ENCODE measurements at places on chromosomes 11 and 22.

DNA sequence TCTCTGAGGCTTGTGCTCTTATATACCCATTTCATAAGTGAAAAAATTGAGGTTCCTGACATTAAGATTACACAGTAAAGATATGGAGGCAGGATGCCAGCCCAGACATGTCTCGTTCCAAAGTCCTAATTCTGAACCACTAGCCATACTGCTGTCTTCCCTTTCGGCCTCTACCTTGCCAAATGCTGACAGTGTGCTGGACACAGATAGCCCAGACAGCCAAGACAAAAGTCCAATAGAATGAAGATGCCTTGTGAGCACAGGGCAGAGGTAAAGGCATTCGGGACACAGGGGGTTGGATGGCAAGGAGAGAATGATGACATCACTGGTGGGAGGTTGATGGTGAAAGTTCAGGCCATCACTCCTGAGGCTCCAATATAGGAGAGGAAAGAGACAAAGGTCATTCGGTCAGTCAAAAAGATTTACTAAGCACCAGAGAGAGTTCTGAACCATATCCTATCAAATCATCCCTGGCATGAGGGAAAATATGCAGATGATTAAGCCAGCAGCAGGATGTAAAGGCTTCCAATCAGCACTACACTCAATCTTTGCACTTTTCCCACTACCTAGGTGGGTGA lies 174.0 kb upstream of the MTMR2 start:
- DNase-seq, result no peak

DNA sequence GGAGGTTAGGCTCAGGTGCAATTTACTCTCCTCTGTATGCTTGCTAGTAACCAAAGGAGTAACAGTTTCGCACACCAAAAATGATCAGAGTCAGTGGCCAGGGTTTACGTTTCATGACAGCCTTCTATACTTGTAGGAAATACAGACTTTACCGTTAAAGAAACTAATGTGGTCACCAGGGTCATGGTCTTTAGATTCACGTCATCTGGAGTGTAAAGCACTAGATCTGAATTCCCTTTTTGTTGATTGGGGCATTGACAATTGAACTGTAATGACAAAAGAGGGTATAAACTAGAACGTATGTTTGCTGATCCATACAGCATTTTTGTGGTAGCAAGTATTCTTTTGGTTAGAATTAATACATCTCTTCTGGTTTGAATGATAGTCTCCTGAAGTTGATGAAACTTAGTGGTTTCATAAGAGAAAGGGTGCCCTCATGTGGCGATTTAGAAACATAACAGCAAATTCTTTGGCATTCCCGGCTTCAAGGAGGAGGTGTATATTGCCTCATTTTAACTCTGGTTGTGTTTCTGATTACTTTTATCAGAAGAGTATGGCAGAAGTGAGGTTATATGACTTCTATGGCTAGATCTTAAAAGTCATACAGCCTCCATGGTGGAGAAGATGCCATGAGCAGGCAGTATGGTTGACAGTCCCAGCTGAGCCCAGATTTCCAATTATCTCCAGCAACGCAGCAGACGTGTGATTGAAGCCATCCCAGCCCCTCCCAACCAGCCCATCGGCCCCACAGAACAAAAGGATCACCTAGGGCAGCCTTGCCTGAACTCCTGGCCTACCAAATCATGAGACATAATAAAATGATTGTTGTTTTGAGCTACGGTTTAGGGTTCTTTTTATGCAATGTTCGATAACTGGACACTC lies 35.1 kb downstream of the MMP7 start:
- peak; percentile 45 for DNase-seq

- no peak for DNase-seq
Observed at GRCh38 chr11:69361048-69361447, 67.1 kb downstream of the MYEOV start.

DNA sequence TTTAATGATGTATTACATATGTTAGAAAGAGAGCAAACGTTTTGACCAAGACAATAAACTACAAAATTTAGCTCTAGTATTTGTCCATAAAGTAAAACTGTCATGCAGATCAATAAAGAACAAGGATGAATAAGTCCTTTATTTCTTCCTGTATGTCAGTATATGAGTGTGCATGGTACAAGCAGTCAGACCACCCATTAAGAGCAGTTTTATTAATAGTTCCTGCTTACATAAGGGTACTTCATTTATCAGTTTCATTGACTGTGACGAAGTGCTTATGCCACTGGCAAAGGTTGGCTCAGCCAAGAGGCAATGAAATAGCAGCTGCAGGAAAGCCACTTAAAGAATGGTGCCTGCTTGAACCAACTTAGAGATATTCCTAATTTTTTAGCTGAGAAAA lies 913.0 kb upstream of the CNTN5 start:
- DNase-seq, result no peak

DNA sequence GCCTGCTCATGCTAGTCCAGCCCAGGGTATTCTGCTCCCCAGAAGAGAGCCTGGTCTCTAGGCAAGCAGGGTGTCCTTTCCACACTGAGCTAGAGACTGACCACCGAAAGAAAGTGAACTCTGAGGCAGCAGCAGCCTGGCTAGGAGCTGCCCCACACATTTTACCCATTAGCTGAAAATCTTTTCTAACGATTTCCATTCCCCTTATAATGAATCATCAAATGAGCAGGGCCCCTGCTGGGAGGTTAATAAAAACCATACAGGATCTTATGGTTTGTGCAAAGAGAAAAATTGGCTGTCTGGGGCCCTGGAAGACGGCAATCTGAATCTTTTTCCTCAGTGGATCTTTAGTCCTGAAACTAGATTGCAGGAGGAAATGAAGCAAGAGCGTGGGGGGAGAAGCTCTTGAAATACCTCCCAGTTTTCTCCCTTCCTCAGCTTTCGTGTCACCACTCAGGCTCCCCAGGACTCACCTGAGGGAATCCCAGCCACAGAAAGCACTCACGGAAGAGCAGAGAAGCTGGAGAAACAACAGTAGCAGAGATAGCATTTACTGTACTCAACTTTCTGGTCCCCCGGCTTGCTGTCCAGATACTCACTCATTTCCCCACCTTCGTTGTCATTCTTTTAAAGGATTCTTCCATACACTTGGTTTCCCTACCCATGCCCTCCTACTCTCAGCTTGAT lies 74.7 kb upstream of the CD44 start:
- DNase-seq, result no peak

DNA sequence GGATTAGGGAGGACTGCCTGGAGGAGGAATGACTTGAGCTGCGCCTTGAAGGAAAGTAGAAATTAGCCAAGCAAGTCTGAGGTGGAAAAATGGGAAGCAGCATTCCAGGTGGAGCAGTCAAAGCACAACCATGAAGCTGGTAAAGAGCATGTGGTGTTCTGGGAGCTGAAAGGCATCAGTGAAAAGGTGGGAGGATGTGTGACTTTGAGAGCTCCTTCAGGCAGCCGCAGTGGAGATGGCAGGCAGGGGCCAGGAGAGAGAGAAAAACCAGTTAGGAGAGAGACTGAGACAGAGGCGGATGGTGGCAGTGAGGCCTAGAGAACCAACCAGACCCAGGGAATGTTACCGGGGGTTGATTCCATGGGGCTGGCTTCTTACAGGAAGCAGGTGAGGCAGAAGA lies 393.4 kb downstream of the MIAT start:
- DNase-seq, result no peak

GRCh38 chr22:28773461-28773867 lies 969 bp downstream of the CCDC117 start:
- no peak for DNase-seq

GRCh38 chr11:9772218-9772617 lies 108.3 kb downstream of the SWAP70 start:
- DNase-seq, result no peak

- no peak for DNase-seq
Observed at GRCh38 chr11:62804310-62805075, 747 bp downstream of the NXF1 start.

DNA sequence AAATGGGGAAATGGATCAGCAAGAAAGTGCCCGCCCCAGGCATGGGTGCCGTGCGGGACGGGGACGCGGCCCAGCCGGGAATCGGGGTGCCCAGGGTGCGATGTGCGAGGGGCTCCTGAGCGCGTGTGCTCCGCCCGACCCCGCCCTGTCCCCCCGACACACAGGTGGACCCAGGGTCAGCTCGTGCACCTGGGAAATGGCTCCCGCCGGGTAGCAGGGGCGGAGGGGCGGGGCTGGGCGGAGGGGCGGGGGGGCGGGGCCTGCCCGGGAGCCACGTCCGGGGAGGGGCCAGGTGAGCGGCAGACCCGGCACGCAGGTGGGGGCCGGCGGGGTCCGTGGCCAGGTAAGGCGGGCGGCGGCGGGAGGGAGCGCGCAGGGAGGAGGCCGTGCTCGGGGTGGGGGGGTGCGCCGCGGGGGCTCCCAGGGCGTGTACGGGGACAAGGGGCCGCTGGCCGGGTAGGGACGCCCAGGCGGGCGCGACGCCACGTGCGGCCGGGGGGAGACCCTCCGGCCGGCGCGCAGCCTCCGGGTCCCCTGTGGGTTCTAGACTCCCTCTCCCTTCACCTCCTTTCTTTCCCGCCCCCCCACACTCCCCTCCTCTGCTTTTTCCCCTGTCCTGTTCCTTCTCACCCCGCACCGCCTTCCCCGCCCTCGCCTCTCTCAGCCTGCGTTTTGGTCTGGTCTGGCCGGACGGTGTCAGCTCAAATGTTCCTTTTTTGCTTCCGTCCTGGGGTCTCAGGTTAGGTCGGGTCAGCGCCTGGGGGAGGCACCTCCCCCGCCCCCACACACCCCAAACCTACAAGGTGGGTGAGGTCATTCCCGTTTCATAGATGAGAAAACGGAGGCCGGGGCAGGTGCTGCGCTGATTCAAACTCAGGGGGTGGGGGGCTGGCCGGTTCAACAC lies at the start of gene ARHGAP8:
TSS of gene ARHGAP8 (plus strand) at position 291 of the 904 bp plus-strand sequence. CDS start 33,953 bp downstream, outside the sequence.
- no peak for DNase-seq

- no peak for DNase-seq
Observed at GRCh38 chr11:106216281-106216680, 138.8 kb downstream of the AASDHPPT start.

DNA sequence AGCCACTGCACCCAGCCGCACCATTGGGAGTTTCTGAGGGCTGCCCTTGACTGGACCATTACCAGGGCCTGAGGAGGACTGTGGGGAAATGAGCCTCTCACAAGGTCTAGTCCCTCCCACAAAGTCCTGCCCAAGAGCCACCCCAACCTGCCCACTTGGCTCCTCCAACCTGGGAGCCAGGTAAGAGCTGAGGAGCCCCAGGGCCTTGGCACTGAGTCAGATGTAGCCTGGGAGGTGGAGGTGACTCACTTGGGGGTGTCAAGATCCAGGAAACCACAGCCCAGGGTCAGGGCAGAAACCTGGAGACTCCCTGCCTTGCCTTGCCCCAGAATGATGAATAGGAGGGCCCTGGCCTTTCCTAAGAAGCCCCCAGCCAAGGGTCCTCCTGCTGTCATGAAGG lies 25.8 kb upstream of the P2RY2 start:
- DNase-seq, result no peak

DNA sequence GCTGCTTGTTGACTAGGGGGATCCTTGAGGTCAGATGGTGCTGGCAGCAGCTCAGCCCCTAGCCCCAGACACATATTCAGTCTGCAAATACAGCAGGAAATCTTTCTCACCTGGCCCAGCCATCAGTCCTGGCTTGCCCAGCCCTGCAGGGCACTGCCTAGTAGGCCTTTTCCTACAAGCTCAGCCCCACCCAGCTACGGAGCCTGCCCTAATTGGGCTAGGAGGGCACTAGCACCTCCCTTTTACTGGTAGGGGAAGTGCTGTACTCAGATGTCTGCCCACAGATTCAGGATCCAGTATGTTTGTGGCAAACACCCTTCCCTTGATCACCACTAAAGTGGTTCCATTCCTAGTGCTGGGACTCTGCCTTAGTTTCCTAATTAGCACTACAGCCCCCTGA lies 257.1 kb upstream of the CADM1 start:
- DNase-seq, result no peak

GRCh38 chr11:94769880-94770279 lies 1.7 kb downstream of the AMOTL1 start:
- no peak for DNase-seq

- no peak for DNase-seq
Observed at GRCh38 chr11:93560199-93560932, 17.2 kb upstream of the SMCO4 start.

GRCh38 chr11:5550440-5551095 lies 2.2 kb upstream of the OR52H1 start:
- no peak for DNase-seq

DNA sequence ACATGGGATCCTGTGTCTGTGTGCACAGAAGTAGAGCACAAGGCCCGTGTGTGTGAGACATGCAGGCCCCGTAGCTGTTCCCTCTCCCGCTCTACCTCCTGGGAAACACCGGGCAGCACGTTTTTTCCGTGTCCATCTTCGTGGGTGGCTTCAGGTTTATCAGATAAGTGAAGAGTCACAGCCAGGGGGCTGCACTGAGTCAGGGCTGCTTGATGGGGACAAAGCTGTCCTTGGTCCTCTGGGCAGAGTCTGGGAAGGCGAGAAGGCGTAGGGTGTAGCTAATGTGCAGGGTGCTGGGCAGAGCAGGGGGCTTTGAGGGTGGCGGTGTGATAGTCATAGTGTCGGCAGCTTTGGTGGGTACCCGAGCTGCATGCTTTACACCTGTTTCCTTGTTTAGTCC lies 23.7 kb downstream of the INCENP start:
- DNase-seq, result peak; percentile 32

DNA sequence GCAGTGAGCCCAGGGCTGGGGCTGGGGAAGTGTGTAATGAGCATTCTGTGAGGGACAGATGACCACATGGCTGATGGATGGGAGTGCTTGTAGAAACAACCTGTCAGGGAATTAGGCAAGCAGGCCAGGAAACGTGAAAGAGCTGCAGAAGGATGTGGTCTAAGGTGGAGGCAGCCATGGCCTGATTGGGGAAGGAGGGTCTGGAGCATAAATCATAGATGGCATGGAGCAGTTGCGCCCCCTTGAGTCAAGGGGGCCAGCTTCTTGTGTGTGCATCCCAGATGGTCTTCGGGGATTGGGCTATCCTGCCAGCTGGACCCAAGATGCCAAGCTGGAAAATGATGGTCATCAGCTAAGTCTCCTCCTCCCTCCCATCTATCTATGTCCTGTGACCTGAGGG lies 119.4 kb upstream of the CLPB start:
- peak; percentile 66 for DNase-seq

DNA sequence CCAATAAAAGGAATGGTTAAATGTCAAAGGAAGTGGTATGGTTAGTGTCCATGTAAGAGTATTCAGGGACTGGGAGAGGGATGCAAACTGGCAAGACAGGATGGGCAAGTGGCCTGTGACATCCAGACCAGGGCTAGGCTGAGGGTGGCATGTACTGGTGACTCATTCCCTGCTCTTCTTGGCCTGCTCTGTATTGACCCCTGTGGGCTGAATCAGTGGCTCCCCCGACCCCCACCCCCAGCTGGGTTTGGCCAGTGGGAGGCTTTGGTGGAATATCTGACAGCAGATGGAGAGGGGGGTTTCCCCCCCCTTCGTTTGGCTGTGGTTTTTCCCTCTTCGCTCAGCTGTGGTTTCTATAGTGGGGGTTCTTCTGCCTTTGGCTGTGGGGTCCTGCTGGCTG lies 87.7 kb downstream of the CSNK2A3 start:
- peak; percentile 32 for DNase-seq

Measured in activated CD8-positive, alpha-beta memory T cell treated with anti-CD3 and anti-CD28 coated beads, Interleukin-2, amount 10 ng/mL, durations not matched to agents 7 days and 5 days (primary cell).